Hypothalamus (tissue), 51 donors: ENCODE measurements at places on chromosomes 6 and 20.
A peak's percentile ranks its signal among the peaks of the same experiment; 100 is the strongest.

GRCh38 chr6:62775427-62776022 is 435.7 kb upstream of the FKBP1C start:
- DNase-seq, result no peak

DNA sequence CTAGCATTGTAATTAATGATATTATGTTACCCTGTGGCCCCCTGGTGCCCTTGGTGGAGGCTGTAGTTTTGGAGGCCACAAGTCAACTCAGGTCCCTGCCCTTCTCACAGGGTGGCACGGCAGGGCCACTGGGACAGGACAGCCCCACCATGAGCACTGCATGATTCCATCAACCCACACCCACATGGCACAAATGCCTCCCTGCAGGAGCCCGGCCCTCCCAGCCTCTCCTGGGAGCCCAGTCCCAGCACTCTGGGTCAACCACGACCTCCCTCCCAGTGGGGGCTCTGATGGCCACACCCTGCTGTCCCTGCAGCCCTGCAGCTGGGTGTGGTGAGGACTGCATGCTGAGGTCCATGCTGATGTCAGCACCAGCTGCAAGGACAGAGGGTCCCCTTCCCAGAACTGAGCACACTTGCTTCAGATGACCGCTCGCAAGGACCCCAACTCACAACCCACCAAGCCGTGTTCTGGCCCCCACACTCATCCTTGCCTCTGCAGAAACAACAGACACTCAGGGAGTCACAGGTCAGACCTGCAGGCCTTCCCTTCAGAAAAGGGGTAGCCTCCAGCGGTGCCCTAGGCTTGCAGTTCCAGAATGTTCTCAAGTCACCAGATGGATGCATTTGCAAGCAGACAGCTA is 15.7 kb upstream of the CST7 start:
- no peak for DNase-seq

- DNase-seq, result no peak
These were observed 199.1 kb upstream of the JARID2 start for GRCh38 chr6:15046751-15047150.

DNA sequence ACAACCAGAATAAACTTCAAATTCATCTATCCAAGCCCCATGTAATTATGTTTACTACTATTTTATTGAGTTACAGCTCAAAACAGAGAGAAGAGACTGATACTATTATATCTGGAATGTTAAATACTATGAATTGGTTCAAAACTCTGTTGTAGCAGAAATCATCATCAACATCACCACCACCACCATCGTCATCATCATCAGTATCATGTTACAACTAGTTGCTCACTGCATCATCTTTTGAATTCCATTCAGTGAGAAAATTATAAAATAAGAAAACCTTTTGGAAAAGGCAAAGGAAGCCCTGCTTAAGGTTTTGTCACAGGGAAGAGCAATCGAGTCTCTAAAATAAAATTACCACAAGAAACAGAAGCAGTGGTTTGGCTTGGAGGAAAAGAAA is 36.2 kb upstream of the THEMIS start:
- DNase-seq, result no peak

GRCh38 chr6:125230674-125231073 is 71.1 kb downstream of the HDDC2 start:
- no peak for DNase-seq

DNA sequence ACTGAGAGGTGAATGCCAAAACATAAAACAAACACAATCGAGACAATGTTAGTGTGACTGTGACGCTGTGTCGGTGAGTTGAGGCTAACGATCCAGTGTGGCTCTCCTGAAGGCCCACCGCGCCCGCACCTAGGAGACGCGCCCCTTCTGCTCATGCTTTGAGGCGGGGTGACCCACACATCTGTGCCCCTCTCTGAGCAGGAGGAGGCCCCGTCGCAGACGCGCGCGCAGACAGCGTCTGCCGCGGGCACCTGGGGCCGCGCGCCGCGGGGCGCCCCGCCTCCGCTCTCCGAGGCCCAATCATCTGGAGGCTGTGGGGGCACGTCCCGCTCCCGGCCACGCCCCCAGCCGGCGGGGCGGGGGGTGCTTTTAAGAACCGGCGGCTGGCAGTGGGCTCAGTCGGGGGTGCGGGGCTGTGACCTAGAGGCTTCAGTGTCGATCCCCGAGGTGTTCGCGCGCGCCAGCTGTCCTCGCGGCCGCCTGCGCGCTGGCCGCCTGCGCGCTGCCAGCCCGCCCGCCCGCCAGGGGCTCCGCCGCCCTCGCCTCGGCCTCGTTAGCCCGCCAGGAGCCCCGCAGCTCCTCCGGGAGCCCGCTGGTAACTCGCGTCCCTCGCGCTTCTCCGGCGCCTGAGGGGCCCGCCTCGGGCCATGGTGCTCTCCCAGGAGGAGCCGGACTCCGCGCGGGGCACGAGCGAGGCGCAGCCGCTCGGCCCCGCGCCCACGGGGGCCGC is at the start of gene SLC16A10:
SLC16A10 (plus strand) TSS at position 398 of the 730 bp plus-strand sequence; CDS start at position 648, 250 bp downstream.
- peak; percentile 9 for DNase-seq
